Left renal pelvis (tissue), 4 donors: ENCODE measurements at places on chromosomes 3 and 15.

GRCh38 chr3:108468577-108468976 is 41.8 kb downstream of the MYH15 start:
- DNase-seq = no peak

DNA sequence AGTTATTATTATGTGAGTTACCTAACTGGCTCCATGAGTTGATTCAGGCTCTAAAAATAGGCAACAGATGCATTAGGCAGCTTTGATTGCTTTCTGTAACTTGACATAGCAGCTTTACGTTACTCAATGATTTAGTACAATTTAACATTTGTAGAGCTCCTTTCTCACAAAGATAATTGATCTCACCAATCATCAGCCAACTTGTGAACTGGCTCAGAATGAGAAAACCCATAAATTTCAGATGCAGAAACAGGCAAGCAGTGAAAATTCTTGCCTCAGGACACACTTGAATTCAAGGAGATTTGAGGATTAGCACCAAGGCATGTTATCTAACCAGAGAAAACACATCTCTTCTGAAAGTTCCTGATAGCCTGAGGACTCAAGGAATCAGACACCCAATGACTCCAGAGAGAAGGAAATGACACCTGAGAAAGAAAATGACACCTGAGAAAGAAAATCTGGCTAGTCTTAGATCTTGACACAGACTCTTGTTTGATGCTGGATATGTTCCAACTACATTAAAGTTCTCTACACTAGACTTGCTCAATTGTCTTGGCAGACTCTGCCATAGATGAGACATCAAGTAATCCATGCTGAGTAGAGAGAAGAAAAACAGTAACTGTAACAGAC is 315.1 kb upstream of the CBLB start:
- DNase-seq = no peak

- no peak for DNase-seq
Observed at GRCh38 chr3:29694783-29695182, 413.9 kb downstream of the RBMS3 start.

DNA sequence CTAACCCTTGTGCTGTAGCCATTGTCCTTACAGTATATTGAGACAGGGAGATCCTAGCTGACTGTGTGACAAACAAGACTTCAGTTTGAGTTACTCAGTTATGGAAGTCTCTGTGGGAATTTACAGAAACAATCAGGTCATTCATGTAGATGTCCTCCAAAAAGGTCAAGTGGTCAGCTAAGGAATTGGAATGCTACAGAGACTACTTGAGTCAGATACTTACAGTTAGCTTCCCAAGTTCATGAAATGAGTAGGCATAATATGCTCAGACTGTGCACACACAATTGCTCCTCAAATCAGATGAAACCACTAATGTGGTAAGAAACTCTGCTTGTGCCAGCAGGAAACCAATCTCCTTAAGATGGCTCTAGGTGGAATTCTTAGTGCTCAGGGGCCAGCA is 985.7 kb downstream of the NSUN3 start:
- DNase-seq = no peak

GRCh38 chr15:27037501-27037900 is 66.5 kb downstream of the GABRG3 start:
- no peak for DNase-seq

DNA sequence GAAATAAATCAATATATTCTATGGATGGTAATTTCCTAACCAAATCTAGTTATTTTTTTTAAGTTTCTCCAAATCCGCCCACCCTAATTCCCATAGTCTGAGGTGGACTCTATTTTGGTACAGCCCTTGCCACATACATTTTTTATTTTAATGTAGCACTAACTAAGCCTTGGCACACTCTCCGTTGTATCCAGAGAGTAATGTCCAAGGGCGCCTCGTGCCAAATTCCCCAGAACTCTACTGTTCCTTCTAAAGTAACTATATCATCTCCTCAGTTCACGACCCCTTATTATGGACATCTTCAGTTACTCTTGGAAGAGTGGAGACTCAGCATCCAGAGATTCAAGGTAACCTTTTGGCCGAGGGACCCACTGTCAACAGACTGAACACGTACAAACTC is 1.3 kb downstream of the VGLL3 start:
- DNase-seq = no peak

DNA sequence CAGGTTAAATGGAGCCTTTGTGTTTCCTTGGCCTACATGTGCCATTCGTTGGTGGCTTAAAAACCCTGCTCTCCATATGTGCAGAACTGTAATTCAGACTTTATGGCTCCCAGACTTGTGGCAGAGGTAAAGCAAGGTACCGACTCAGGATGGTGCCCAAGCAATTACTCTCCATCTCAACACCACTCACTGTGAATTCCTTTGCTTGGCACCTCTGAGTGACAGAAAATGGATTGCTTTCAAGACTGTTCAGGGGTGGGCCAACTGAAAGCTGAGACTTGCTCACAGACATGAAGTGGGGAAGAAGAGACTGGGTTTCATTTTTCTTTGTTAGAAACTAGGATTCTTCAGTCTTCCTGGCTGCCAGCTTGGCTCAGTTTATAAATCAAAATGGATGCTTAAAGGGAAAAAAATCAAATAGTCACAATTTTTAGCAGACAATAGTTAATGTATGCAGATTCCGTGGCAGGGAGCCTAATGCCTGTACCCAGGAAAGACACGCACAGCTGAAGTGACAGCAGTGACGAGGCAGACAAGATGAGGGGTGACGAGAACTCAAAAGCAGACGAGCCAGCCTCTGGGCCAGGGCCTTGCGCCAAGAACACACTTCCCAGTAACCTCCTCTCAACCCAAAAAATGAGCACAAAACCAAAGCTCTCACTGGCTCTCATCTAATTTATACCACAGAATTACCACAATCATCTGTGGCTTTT is 207.9 kb upstream of the SLC2A2 start:
- DNase-seq = no peak

DNA sequence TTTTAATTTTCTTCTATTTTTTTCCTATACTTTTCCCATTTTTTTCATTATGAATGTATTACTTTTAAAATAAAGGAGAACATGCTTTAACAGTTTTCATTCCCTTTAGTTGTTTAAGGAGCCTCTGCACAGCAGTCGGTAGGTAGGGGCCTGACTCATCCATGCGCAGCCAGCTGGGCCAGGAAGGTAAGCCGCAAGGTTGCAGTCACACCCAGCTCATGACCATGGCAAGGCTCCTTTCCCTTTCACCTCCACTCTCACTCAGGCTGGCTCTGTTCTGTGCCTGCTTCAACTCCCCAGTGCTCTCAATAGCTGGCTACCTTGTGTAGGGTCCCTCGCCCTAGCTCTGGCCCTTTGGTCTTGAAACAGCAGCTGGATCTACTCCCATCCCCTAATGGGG is 17.4 kb upstream of the ANKRD34C start:
- no peak for DNase-seq

- no peak for DNase-seq
Observed at GRCh38 chr3:188205992-188206416, 52.0 kb downstream of the LPP start.

GRCh38 chr3:35549690-35550089 is 89.6 kb upstream of the ARPP21 start:
- no peak for DNase-seq

GRCh38 chr3:47849699-47850563 is 47.0 kb downstream of the DHX30 start:
- no peak for DNase-seq

- no peak for DNase-seq
Observed at GRCh38 chr15:82538961-82539690, 1.1 kb downstream of the RPS17 start.

DNA sequence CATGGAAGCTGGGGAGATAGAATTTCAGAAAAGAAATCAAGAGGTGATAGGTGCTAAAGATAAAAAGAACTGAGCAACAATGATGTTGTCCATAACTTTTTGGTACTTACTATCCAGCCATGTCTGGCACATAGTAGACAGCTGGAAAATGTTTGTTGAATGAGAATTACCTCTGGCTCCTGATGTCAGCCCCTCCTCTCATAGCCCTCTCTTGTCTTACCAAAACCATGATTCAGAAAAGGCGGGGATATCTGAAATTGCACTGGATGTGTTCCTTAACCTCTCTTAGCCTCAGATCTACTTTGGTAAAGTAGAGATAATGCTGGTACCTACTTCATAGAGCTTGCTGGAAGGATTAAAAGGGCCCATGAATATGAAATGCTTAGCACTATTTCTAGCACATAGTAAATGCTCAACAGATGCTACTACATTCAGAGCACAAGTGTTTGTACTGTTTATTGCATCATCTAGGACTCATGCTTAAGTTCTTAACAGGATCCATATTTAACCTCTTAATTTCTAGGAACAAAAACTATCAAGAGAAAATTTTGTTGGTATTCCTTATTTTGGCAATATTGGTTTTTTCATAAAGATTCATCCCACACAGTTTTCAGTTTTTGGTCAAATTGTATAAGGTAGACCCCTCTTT is 780.9 kb upstream of the LMCD1 start:
- no peak for DNase-seq

- no peak for DNase-seq
Observed at GRCh38 chr15:55267401-55268175, 22.0 kb downstream of the RAB27A start.

DNA sequence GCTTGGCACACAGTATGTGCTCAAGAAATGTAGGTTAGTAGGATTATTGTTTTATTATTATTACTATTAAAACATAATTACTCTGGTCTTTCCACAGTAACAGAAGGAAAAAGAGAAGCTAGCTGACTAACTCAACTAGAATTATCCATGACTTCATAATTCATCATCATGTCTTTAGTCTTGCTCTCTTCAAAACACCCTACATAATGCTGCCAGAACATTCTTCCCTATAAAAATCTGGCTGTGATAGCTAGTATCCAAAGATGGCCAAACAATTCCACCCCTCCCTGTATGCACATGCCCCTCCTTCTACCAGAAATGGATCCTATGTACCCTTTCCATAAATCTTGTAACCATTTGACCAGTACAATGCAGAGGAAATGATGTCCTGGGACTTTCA is 48.8 kb upstream of the SRGAP3 start:
- DNase-seq = no peak

- DNase-seq = no peak
Observed at GRCh38 chr3:61699622-61700021, 138.3 kb downstream of the PTPRG start.

DNA sequence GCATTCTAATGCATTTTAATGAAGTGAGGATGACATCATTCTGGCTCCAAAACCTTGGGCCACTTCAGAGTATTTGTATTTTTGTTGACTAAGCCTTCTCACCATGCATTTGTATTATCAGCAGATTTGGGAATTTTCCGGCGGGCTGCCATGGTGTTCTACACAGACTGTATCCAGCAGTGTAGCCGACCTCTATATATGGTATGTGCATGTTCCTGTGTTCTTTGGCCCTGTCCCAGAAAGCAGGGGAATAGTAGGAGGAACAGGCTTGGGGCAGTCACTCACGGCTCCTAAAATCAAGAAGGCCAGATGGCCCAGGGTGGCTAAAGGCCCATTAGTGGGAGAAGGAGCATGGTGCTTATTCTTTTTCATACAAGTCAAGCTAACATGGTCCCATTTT is 80.5 kb downstream of the USF3 start:
- no peak for DNase-seq

DNA sequence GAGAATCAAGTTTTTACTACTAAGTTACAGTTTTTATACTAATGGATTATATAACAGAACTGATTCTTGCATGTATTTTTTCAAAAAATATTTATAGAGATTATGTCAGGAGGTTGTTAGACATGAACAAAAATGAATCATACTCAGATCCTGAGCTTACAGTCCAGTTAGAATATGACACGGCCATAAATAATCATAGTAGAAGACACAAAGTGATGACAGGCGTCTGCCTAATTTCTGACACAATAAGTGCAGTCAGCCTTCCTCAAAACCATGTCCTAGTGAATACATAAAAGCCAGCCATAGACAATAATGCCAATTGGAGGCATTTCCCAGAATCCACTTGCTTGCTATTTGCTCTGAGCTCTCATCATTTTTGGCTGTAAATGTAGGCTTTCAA is 81.7 kb upstream of the POU1F1 start:
- no peak for DNase-seq

DNA sequence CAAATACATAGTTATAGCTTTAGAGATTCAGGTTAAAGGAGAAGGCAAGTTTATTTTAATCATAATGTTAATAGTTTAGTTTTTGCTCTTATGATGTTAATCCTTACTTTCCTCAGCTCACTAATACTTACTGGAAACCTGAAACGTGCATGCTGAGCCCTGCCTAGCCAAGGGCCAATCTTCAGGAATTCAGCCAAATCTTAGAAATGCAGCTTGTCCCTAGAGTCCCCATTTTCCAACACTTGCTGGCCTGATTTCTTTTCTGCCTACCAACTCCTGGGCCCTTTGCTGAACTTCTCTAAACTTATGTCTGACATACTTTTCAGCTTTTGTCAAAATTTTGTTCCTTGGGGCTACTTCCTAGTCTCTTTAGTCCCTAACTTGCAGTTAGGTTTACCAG is 22.8 kb downstream of the BCHE start:
- no peak for DNase-seq
